ENCODE measurements at places on chromosomes 5 and 9. TPM values are rescaled to one million over a fixed set of nuclear protein-coding genes. Genes with fewer than 3 reads are reported as not detected.

- H3K27ac ChIP-seq: no peak overlapping the region
- H3K27me3 ChIP-seq: no peaks in the 10 kb centered on the region
- H3K4me3 ChIP-seq: no peak overlapping the region
- no peaks in the 10 kb centered on the region for H3K36me3 ChIP-seq
These were observed 6.1 kb upstream of the ALDH1B1 start for GRCh38 chr9:38386319-38386895.

SLC6A7 gene
- not detected for polyA plus RNA-seq

DNA sequence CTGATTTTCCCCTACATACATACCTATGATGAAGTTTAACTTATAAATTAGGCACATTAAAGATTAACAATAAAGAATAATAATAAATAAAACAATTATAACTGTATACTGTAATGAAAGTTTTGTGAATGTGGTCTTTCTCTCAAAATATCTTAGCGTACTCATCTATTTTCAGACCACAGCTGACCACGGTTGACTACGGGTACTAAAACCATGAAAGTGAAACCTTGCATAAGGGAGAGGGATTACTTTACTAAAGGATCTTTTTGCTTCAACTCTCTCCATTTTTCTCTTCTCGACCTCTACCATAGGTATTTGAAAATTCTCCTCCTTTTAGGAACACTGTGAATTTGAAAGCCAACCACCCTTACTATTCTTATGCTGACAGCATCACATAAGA lies 475.5 kb downstream of the CETN3 start:
- no peaks in the 10 kb centered on the region for H3K4me1 ChIP-seq
- no peaks in the 10 kb centered on the region for H3K36me3 ChIP-seq
- no peak for DNase-seq
- no peaks in the 10 kb centered on the region for H3K27me3 ChIP-seq
- H3K27ac ChIP-seq: no peak overlapping the region

- H3K4me1 ChIP-seq: no peaks in the 10 kb centered on the region
- H3K4me3 ChIP-seq: no peak overlapping the region
- H3K27ac ChIP-seq: no peak overlapping the region
- no peaks in the 10 kb centered on the region for H3K27me3 ChIP-seq
These were observed 92.9 kb upstream of the RASGRF2 start for GRCh38 chr5:80867233-80867632.

GRIN1 gene
- polyA plus RNA-seq: not detected

GMCL2 gene
- polyA plus RNA-seq: not detected

GRCh38 chr9:36543916-36544315 lies 28.8 kb upstream of the MELK start:
- H3K4me3 ChIP-seq: no peak overlapping the region
- H3K36me3 ChIP-seq: no peaks in the 10 kb centered on the region
- H3K27me3 ChIP-seq: no peaks in the 10 kb centered on the region

DNA sequence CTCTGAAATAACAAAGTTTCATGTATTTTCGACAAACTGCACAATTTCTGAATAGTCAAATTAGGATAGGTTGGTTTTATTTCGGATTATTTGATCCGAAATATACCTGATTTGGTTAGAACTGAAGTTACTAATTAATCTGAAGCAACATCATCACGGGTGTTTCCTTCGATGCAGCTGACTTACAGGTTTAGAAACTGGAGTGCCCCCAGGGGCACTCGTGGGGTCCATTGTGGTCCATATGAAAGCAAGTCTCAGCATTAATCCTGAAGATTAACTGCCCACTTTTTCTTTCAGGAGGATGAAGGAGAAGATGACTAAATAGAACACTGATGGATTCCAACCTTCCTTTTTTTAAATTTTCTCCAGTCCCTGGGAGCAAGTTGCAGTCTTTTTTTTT lies 5.3 kb downstream of the SET start:
- no peaks in the 10 kb centered on the region for H3K27me3 ChIP-seq
- H3K36me3 ChIP-seq: peaks cover 40% of the 10 kb centered on the region
- H3K27ac ChIP-seq: no peak overlapping the region
- no peak for DNase-seq
- H3K4me3 ChIP-seq: no peak overlapping the region

DNA sequence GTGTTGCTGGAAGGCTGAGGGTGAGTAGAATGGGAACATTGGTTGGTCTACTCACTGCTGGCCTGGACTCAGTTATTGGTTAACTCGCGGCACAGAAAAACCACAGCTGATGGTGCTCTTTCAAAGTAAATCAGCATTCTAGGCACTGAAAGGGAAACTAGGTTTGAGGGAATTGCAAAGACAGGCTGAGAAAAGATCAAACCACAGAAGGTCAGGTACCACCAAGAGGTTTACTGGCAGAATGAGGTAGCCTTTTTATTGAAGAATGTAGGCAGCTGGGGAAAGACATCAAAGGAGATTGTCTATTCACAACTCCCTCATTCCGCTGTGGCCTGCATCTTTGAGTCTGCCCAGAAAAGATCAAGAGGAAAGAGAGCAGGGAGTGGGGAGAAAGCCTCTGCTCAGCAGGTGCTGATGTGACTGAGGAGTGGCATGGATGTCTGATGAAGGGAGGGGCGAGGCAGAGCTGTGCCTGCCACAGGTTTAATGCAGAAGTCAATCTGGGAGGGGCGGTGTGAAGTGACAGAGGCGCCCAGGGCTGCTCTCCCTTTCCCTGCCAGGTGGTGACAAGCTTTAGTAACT lies 255.5 kb downstream of the MAN2A1 start:
- H3K36me3 ChIP-seq: no peaks in the 10 kb centered on the region
- no peak for DNase-seq
- no peaks in the 10 kb centered on the region for H3K4me1 ChIP-seq
- H3K27me3 ChIP-seq: no peaks in the 10 kb centered on the region
- no peak overlapping the region for H3K27ac ChIP-seq

C9 gene
- polyA plus RNA-seq: not detected

- H3K27me3 ChIP-seq: no peaks in the 10 kb centered on the region
- no peaks in the 10 kb centered on the region for H3K36me3 ChIP-seq
- H3K27ac ChIP-seq: no peak overlapping the region
- DNase-seq: no peak
These were observed 140.8 kb downstream of the HMHB1 start for GRCh38 chr5:143952809-143953208.

DNA sequence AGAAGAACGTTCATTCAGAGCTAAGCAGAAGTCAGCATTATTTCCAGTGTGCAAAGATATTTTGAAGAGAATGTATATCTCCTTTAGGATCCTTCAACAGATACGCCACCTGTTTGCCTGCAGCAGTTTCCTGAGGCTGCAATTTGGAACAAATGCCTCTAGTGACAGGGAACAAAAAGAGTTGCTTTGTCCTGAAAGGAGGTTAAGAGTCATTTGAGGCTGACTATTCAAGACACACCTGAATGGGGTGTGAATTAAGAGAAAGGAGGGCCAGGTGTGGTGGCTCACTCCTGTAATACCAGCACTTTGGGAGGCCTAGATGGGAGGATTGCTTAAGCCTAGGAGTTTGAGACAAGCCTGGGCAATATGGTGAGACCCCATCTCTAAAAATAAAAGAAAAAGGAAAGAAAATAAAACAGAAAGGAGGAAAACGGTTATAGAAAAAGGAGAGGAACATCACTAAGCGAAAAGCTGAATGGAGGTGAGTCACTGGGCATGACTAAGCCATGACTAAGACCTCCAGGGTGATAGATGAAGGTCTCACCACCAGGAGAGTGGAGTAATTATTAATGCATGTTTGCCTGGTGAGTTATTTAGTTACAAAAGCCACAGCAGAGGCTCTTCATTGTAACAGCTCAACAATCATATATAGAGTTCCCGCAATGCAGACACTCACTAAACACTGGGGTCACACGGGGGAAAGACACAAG lies 255.2 kb upstream of the TNC start:
- no peak overlapping the region for H3K27ac ChIP-seq

PCDHB7 gene
- polyA plus RNA-seq: not detected

- no peaks in the 10 kb centered on the region for H3K36me3 ChIP-seq
- peaks cover 78% of the 10 kb centered on the region for H3K4me1 ChIP-seq
- H3K4me3 ChIP-seq: no peak overlapping the region
- H3K27ac ChIP-seq: no peak overlapping the region
These were observed 45.6 kb downstream of the PIK3R1 start for GRCh38 chr5:68261169-68261568.

DNA sequence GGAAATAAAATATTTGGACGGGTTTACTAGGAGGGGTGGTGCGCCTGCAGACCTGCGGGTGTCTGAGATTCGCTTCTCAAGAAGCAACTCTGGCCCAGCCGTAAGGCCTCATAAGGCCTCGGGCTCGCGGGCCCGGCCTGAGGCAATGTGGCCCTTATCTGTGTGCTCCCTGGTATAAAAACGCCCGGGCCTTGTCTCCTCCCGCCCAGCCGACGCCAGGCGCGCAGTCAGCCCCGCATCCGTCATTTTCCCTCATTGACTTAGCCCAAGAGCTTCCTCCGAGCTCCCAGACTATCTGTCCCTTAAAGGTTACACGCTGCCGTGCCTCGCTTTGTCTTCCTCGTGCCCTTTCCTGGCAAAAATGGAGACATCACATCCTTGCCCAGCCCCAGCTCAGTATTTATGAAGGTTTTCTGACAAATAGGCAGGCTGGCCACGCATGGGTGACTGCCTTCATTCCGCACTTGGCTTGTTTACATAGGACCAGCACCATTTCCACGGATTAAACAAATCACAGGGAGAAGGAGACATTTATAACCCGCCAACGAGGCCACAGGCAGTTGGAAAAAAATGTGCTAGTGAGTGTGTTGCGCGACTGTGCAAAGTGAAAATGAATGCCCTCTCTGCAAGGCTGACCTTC lies 74.5 kb upstream of the TBCA start:
- H3K27ac ChIP-seq: no peak overlapping the region
- no peak for DNase-seq
- no peaks in the 10 kb centered on the region for H3K27me3 ChIP-seq
- H3K4me3 ChIP-seq: no peak overlapping the region
- H3K36me3 ChIP-seq: no peaks in the 10 kb centered on the region

BARX1 gene
- not detected for polyA plus RNA-seq

DNA sequence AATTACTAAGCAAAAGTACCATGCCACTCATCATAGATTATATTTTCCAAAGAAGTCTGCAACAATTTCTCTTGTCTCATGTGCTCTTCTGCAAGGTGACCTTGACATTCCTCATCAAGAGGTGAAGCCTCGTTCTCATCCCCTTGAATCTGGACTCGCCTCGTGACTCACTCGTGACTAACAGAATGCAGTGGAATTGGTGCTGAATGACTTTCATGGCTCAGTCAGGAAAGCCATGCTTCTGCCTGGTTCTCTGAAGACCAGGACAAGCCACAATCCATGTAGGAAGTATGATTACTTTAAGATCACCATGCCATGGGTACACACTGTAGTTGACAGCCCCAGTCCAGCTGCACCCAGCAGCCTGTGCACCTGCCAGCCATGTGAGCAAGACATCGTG lies 335.8 kb downstream of the GADD45G start:
- H3K4me3 ChIP-seq: no peak overlapping the region
- H3K27me3 ChIP-seq: no peaks in the 10 kb centered on the region
- no peaks in the 10 kb centered on the region for H3K4me1 ChIP-seq
- no peaks in the 10 kb centered on the region for H3K36me3 ChIP-seq
- DNase-seq: no peak

Data from CD8-positive, alpha-beta memory T cell (primary cell).